ENCODE measurements at places on chromosomes 5 and 9.

- DNase-seq: no peak
Observed at GRCh38 chr9:36988848-36989247, 45.2 kb downstream of the PAX5 start.

GRCh38 chr9:35918780-35919179 lies 9.5 kb downstream of the SPAAR start:
- DNase-seq: no peak

GRCh38 chr9:13083963-13084528 lies 195.4 kb downstream of the MPDZ start:
- no peak for DNase-seq

GRCh38 chr5:141853895-141854626 lies 24.1 kb downstream of the PCDH1 start:
- no peak for DNase-seq

DNA sequence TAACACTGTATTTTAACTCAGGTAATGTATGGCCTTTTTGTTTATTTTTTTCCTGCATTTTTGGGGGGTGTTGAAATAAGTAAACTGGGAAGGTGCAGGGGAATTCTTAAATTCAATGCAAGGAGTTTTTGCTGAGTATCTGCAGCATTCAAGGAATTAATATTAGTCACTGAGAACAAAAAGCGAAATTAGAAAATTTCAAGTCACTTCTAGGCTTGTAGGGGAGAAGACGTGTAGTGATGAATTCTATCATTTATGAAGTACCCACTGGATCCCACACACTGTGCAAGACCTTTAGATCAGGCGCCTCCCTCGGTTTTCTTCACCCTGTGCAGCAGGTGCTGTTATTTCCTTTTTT lies 1.2 kb downstream of the EHMT1 start:
- no peak for DNase-seq

GRCh38 chr5:3694819-3695218 lies 99.2 kb downstream of the IRX1 start:
- DNase-seq: no peak

DNA sequence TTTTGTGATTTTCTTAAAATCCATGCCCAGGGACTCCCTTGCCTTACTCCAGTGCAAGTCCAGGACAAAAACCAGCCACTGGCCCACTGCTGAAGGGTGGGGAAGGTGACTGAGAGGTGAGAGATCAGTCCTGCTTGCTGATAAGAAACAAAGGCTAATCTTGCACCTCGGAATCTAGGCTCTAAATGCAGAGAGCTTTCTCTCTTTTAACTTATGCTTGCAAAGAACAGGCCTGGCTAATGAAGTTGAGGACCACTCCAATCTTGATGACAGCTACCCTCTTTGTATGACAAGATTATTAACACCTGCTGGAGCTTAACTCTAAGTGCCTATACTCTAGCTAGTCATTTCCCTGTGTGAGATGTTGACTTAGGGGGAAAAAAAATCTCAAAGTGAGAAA lies 8.8 kb downstream of the TLE1 start:
- no peak for DNase-seq

DNA sequence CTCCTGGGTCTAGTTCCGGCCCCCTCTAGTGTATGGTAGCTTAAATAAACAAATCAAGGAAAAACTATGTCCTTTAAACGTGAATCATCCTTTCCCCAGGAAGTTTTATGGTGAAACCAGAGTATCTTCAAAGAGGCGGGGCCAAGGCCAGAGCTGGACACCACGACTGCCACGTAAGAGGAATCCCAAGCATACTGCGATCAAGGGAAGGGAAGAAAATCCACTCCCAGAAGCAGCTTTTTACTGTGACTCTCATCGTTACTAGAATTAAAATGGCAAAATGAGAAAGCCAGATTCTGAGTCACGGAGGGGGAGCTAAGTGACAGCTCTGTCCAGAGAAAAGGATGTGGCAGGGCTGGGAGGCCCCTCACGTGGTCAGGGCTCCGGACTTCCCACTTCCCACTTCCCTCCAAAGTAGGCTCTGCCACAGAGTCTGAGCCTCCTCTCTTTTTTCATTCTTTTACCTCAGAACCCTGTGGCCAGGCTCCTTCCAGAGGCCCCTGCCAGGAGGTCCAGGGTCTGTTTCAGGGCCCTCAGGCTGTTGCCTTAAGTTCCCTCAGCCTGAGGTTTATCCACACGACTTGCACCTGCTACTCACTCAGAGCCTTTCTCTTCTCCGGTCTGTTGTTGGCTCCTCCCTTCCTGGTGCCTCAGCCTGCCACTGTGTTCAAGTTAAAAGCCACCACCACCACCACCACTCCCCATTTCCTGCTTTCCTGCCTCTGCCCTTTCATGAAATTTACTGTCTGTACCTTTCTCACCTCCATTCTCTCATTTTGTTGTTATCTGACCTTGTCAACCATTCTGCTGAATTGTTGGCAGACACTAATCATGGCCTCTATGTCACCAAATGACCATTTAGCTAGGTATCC lies 1.4 kb upstream of the GLRX start:
- DNase-seq: peak; percentile 48

DNA sequence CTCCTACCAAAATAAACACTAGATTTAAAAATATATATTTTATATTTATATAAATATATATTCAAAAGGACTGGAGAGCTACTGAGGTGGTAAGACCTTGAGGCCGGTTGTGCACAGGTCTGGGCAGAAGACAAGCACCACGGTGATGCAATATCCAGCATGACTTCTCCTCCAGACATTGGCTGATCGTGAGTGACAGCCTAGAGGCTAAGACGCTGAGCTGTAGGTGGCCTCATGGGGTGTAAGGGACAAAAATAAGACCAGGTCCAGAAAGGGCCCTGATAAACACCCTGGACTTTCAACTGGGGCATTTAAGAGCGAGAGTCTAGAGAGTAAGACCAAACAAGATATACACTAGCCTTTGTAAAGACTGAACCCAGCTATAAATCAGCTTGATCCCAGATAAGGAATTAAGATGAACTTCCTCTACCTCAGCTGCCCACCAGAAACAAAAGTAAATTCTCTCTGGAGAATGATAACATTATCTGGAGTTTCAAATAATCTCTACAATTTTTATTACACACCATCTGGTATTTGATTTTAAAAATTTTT lies 14.2 kb upstream of the C5orf47 start:
- DNase-seq: no peak

DNA sequence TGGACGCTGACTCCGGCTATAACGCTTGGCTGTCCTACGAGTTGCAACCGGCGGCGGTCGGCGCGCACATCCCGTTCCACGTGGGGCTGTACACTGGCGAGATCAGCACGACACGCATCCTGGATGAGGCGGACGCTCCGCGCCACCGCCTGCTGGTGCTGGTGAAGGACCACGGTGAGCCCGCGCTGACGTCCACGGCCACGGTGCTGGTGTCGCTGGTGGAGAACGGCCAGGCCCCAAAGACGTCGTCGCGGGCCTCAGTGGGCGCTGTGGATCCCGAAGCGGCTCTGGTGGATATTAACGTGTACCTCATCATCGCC lies 2.1 kb downstream of the PCDHA12 start:
- DNase-seq: no peak

GRCh38 chr9:133773889-133774655 lies 35.9 kb upstream of the SARDH start:
- DNase-seq: no peak

DNA sequence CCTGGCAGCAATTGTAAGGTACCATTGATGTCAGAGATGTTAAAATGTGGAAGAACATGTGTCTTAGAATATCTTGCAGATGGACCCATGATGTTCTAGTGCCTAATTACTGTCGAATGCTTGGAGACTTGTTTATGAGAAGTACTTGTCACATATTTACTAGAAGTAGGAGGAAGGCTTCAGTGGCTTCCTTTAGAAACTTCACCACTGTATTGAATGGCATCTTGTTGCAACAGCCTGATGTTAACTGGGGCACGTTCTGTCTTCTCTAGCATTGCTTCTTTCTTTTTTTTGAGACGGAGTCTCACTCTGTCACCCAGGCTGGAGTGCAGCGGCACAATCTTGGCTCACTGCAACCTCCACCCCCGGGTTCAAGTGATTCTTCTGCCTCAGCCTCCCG lies 16.5 kb downstream of the UGCG start:
- DNase-seq: no peak

DNA sequence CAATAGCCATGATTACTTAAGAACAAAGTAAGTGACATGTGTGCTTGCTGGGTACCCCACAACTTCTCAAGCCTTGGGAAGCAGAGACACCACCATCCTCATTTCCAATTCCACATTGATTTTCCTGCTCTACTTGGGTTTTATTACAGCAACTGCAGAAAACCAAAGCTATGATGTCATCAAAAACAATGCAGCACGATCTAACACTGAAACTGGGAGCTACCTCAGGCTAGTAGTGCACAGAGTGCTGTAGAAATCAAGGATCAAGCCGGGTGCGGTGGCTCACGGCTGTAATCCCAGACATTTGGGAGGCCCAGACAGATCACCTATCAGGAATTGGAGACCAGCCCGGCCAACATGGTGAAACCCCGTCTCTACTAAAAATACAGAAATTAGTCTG lies 174.4 kb upstream of the MSX2 start:
- DNase-seq: no peak

DNA sequence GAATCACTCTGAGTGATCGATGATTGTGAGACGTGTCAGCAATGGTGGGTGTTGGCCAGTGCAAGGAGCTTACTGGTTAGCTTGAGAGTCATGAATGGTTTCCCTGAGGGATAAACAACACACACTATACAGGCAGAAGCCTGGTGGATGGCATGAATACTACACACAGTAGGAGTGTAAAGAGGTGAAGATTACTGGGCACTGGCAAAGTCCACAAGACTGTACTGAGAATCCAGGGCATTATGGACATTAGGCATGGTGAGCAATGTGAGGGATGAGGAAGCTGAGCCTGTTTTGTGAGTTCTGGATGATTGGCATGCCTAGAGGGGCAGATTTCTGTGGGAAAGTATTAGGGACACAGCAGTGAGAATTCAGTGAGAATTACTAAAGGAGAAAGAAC lies 71.3 kb downstream of the KDM4C start:
- no peak for DNase-seq

- DNase-seq: no peak
Observed at GRCh38 chr5:30846171-30846570, 347.3 kb upstream of the CDH6 start.

- DNase-seq: no peak
Observed at GRCh38 chr5:91135475-91136248, 247.5 kb downstream of the ARRDC3 start.

DNA sequence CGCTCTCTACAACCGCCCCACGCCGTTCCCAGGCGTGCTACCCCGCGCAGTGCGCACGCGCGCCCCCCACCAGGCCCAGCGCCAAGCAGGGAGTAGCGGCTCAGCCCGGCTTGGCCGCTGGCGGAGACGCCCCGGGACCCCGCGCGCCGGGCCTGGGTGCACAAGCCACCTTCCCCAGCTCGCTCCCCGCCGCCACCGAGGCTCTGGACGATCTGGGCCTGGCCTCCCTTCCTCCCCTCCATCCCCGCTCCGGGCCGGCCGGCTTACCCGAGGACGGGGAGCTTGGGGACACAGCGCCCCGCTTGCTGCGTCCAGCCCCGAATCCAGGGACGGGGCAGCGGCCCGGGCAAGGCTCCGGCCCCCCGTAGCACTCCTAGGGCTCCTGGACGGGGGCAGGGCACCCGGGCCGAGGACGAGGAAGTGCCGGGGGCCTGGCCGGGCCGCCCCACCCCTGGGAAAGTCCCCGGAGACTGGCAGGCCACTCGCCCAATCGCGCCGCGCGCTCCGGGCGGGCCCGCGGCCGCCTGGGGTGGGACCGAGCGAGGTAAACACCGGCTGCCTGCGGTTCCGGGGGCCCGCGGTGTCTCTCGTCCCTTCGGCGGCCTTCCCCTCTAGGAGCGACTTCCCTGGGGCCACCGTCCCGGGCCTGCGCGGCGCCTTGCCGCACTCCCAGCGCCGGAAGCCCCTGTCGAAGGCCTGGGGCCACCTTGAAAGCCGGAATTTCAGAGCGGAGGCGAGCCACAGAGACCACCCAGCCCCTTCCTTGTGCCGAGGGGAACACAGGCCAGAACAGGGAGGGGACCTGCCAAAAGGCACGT lies at the start of gene TNIP1:
TNIP1 (minus strand) TSS at position 422 of the 818 bp plus-strand sequence. CDS start 15,939 bp downstream, outside the sequence.
- peak; percentile 91 for DNase-seq

DNA sequence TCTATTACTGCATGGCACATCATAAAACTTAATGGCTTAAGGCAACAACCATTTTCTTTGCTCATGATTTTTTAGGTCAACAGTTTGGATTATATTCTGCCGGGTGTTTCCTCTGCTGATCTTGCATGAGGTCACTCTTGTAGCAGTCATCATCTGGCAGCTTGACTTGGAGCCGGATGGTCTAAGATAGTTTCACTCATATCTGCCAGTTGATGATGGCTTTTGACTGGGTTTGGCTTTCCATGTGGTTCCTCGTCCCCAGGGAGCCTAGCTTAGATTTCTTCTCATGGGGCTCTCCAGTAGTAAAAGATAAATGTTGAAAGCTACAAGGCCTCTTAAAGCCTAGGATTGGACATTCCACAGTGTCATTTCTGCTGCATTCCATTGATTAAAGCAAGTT lies 27.4 kb downstream of the LNPEP start:
- no peak for DNase-seq

GRCh38 chr5:153883854-153884611 lies 154.7 kb downstream of the FAM114A2 start:
- DNase-seq: no peak

- no peak for DNase-seq
Observed at GRCh38 chr9:3342159-3342777, 183.5 kb downstream of the RFX3 start.

GRCh38 chr5:32521481-32521880 lies 63.9 kb upstream of the SUB1 start:
- DNase-seq: no peak

DNA sequence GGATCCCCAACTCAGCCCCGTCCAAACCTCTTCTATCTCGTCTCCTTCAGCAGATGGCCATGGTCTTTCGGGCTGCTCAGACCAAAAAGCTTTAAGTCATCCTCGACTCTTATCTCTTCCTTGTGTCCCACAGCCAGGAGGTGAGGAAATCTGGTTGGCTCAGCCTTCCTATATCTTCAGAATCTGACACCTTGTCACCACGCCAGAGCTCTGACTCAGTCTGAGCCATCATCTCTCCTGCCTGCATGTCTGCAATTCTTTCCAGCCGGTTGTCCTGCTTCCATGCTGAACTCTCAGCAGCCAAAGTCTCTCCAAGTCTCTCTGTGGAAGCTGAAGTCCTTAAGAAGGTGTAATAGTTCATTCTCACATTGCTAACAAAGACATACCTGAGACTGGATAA lies 419.3 kb upstream of the ADAMTS16 start:
- no peak for DNase-seq

Measured in activated T-cell treated with anti-CD3 and anti-CD28 coated beads, Interleukin-2, amount 50 U/mL, for 4 hours (primary cell).